ENCODE measurements at places on chromosomes 16 and 17. TPM values are rescaled to one million over a fixed set of nuclear protein-coding genes. Genes with fewer than 3 reads are reported as not detected.

CRYM gene
- polyA plus RNA-seq, result not detected

NKD1 gene
- 13.1 TPM for polyA plus RNA-seq

GRCh38 chr17:27496437-27496943 lies 40.2 kb downstream of the KSR1 start:
- no peak for DNase-seq

DNA sequence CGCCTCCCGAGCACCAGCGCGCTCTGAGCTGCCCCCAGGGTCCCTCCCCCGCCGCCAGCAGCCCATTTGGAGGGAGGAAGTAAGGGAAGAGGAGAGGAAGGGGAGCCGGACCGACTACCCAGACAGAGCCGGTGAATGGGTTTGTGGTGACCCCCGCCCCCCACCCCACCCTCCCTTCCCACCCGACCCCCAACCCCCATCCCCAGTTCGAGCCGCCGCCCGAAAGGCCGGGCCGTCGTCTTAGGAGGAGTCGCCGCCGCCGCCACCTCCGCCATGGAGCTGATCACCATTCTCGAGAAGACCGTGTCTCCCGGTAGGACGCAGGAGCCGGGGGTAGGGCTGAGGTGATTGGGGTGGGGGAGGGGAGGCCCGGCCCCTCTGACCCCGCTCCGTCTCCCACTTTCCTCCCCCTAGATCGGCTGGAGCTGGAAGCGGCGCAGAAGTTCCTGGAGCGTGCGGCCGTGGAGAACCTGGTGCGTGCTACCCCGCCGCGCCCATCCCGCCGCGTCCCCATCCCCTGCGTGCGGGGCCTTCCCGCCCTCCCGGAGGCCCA lies 329 bp downstream of the KPNB1 start:
- no peak for DNase-seq

GRCh38 chr17:62925267-62925836 lies 40.7 kb upstream of the TANC2 start:
- no peak for DNase-seq

GRCh38 chr16:89491238-89491869 lies 993 bp upstream of the ANKRD11 start:
- DNase-seq, result no peak

GRCh38 chr17:42438600-42439567 lies 15.8 kb upstream of the CAVIN1 start:
- no peak for DNase-seq

GRCh38 chr17:27670791-27671590 lies 40.0 kb downstream of the LGALS9 start:
- no peak for DNase-seq

DNA sequence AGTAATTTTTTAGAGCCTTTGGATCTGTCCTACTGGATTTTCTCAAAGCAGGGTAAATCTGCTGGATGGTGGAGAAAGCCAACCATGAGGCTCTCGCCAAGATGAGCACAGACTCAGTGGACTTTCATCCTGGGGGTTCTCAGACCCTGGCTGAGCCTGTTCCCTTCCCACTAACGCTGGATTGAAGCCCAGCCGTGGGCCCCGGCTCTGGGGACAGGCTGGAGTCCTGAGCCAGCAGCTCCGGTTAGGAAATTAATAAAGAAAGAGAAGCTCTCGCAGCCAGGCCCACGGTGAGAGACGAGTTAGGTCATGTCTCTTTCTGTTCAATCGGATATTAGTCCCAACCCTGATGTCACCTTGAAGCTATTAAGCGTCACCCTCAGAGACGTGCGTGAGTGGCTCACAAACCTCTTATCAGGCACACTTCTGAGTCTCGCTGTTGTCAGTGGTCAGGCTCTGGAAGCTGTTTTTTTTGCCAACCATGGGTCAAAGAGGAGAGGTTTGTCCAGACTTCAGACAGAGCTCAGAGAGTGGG lies 27.1 kb downstream of the MEOX1 start:
- DNase-seq, result no peak
